ENCODE measurements at places on chromosomes 1 and 21.
A peak's percentile ranks its signal among the peaks of the same experiment; 100 is the strongest.

DNA sequence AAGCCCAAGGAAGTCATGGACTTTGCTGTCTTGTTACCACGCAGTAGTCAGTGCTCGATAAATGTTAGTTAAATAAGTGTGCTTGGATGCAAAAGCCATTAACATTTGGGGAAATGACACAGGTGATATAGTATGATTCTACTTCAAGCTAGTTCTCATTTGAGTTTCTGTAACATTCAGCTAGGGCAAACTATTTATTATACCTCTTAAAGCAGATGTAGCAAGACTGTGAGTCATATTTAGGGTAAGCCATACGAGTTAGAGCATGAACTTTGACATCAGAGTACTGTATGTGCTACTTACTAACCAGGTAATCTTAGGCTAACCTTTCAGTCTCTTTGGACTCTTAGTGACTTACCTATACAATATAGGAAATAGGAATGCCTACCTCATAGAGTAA, 21.0 kb downstream of the CLCA4 start:
- DNase-seq: no peak

GRCh38 chr1:83766241-83766691, 232.7 kb downstream of the TTLL7 start:
- no peak for DNase-seq

DNA sequence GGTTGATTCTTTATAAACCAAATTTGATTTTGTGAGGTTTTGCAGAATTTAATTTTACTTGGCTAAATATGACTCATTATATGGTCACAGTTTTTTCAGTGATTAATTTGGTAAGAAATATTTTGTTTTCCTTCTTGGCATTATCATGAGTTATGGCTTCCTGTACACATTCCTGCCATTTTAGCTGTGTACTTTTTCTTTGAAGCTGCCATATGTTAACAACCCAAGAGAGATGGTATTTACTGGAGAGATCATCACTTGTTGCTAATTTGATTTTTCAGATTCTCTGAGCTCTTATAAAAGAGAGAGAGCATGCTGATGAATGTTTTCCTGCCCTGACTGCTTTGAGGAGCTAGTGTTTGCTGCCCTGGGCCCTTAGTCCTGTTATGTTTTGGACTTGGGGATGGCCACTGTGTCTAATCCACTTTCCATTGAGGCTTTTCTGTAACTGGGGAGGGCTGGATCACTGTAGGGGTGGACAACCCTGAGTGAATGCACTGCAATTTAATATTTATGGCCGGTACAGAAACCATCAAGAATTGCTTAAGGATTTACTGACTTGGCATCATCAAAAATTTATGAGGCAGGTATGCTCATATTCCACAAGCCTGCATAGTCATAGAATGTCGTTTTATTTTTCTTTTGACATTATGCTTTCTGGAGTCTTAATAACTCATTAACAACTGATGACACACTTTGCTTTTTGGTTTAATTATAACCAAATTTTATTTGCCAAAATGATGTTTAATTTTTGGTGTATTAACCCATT, 200.9 kb downstream of the DISC1 start:
- DNase-seq: no peak

DNA sequence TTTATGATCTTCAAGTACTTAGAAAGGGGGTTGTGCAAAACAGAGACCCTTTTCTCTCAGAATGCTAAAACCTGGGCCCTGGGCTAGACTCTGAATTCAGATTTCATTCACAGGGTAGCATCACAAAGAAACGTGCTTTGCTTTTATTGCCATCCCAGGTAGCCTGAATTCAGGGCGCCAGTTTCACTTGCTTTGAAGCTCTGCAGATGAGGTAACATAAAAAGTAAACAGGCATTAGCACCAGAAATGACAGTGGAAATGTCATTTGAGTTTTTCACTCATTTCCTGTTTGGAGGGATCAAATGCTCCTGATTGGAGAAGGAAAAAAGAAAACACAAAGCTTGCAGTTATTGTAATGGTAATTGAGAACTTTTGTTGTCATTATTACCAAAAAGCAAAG, 2.6 kb downstream of the SYPL2 start:
- no peak for DNase-seq

- no peak for DNase-seq
Measured at GRCh38 chr1:147837964-147838292, 64.7 kb upstream of the GJA8 start.

- no peak for DNase-seq
Measured at GRCh38 chr21:20016435-20017005, 981.7 kb upstream of the NCAM2 start.

GRCh38 chr21:40833184-40833583, 13.8 kb downstream of the DSCAM start:
- no peak for DNase-seq

GRCh38 chr1:154186177-154186576, 5.7 kb downstream of the TPM3 start:
- DNase-seq: peak; percentile 44

- DNase-seq: no peak
Measured at GRCh38 chr1:89516055-89516454, 8.6 kb upstream of the LRRC8B start.

DNA sequence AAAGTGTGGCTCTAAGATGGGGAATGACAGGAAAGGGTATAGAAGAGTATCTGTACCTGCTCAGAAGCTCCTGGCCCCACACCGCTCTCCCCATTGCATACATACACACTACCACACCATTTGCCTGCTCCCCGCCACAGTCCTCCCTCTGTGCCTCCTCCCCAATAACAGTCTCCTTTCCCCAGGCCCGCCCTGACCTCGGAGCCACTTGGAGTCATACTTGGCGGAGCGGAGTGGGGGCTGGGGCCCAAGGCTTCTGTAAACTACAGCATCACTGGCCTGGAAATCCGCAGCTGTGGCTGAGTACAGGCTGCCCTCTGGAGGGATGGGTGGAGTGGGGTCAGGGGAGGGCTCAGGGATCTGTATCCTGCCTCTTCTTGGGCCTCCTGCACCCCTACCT, 8.6 kb downstream of the SEMA6C start:
- DNase-seq: no peak

- DNase-seq: no peak
Measured at GRCh38 chr1:192831706-192832355, 23.0 kb downstream of the RGS2 start.

DNA sequence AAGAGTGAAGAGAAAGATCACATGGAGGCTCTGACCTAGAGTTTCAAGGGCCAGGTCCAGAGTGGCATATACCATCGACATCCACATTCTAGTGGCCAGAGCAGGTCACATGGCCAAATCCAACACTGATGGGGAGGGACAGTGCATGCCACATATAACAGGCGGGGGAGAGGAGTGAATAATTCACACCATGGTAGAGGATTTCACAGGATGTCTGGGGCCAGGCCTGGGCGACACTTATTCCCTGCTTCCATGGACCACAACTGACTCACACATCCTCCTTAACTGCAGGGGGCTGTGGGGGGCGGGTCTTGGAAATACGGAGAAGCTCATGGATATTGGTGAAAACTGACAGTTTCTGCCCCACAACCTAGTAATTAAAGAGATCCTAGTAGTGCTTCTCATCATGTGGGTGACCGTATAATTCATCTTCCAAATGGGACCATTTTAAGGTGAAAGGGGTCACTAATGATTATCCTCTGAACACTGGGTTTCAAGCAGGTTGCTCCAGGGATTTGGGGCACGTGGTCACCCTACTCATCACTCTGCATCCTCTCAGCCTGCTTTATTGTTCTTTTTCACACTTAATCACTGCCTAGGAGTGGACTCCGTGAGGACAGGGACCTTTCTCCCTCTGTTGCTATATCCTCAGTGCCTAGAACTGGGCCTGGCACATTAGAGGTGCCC, 44.0 kb downstream of the IGSF21 start:
- DNase-seq: no peak

- no peak for DNase-seq
Measured at GRCh38 chr1:234706199-234706598, 96.2 kb upstream of the IRF2BP2 start.

- DNase-seq: no peak
Measured at GRCh38 chr1:99642053-99642452, 3.9 kb upstream of the PALMD start.

DNA sequence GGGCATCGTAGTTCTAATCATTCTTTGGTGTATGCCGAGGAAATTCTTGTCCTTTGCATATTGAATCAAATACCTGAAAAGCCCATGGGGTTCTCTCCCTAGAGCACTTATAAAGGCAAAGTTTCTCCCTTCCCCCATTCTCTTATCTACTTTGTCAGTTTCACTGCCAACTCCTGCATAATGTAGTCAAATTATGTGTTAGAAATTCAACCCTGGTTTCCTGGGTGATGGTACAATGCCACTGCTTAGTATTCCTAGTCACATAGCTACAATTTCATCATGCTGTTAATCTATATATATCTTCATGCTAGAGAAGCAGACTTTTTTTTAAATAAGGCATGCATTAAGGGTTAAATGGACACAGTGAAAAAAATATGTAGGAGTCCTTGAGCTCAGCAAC, 119.0 kb downstream of the PDE4B start:
- no peak for DNase-seq

- no peak for DNase-seq
Measured at GRCh38 chr1:63843884-63844283, 70.1 kb downstream of the ROR1 start.

- no peak for DNase-seq
Measured at GRCh38 chr1:42966688-42967612, 8.3 kb upstream of the SLC2A1 start.

- DNase-seq: no peak
Measured at GRCh38 chr1:72498371-72498770, 216.0 kb upstream of the NEGR1 start.

GRCh38 chr1:81305997-81306452, 494.7 kb upstream of the ADGRL2 start:
- DNase-seq: no peak

DNA sequence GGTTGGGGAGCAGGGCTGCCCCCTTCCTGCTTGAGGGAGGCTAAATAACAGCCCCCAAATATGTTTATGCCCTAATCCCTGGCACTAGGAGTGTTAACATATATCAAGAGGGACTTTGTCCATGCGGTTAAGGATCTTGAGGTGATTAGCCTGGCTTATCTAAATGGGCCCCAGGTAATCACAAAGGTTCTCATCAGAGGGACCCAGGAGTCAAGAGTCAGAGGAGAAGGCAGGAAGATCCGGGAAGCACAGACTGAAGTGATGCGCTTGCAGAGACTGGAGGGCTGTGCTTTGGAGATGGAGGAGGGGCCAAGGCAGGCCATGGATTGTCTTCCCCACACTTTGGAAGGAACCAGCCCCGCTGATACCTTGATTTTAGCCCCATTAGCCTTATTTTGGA, 86.4 kb downstream of the IER5 start:
- no peak for DNase-seq

GRCh38 chr1:19405195-19405760, 80.1 kb downstream of the CAPZB start:
- DNase-seq: no peak
